ENCODE measurements at places on chromosomes 2 and 18.
A peak's percentile ranks its signal among the peaks of the same experiment; 100 is the strongest.

DNA sequence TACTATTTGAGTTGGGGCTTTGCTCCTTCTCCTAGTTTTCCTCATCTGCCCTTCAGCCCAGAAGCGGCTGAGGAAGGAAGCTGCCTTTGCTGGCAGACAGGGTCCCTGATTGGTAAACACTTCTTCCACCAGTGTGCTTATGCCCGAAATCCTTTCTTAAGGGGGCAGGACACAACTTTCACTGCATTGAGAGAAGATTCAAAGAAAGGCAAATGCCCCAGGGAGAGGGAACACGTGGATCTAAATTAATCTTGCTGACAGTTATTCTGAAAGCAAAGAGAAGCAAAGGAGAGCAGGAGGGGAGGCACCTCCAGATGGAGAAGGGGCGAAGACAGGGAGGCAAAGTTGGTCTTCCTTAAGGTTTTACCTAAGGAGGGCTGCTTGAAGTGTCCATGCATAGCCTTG, 92.1 kb upstream of the EFEMP1 start:
- DNase-seq = no peak

DNA sequence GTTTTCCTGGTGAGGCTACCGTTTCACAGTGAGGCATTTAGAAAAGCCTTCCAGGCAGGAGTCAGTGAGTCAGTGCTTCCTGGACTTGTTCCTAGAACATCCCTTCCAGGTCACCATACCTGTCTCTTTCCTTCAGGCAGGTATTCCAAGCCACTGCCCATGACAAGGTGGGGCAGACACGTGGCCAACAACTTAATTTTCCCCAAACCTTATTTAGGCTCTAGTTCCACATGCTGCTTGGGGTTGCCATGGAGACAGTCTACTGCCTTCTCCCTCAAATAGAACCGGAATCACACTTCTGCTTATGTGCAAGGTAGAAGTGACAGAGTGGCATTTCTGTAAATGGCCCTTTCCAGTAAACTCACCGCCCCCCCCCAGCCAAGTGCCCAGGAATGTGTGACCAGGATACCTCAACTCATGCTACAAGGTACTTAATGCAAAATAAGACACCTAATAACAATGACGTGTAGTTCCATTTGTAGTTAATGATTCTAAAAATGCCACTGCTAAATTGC, 258.3 kb downstream of the PRKCE start:
- no peak for DNase-seq

DNA sequence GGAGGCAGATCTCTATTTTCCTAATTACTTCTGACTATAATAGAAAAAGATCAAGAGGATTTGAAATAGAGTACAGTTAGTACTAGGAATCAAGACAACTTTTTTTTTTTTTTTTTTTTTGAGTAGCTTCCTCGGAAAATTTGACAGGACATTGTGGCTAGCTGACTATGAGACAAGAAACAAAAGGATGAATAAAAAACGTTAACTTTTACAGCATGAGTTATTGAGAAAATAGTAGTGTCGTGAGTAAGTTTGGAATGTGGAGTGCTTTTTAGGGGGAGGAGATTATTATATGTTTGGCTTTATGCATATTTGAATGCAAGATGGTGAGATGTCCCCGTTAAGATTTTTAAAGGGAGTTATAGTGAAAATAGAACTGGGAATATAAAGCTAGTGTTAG, 27.7 kb upstream of the CPS1 start:
- DNase-seq = no peak

DNA sequence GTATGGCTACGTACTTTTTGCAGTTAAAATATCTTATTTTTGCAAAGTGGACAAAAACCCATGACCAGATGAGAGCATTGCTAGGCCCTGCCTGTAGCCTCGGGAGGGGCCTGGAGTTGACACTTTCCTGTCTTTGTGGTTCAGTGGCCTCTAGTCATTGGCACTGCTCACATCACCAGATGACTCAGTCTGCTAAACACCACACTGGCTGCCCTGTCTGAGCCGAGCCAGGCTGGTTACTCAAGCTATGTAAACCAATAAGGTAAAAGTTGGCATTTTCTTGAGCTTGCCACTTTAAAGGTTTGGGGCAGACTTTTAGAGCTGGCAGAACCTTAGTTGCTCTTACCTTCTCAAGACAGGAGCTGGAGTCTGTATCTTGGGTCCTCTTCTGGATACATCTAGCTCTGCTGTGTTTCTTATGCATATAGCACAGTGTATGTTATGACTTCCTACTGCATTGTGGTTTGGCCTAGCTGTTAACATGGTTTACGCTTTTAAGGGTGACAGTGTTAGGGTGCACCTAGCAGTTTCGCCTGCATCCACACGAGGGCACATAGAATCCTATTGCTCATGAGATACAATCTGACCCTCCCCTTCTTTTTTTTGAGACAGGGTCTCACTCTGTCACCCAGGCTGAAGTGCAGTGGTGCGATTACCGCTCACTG, 76.4 kb downstream of the AP1S3 start:
- DNase-seq = peak; percentile 30

- no peak for DNase-seq
Observed at GRCh38 chr2:169925968-169926367, 98.7 kb downstream of the UBR3 start.
